ENCODE measurements at places on chromosomes 16 and 17.

DNA sequence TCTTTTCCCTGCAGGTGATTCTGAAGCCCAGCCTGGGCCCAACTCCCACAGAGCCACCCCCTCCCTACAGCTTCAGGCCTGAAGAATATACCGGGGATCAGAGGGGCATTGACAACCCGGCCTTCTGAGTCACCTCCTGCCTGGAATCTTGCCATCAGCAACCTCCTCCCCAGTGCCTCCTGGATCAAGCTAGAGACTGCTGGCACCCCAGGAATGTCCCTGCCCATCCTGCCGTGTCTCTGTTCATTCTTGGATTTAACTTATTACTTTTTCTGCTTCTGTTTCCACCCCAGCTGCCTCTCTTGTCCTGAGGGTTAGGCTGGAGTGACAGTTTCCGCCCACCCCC is 4.9 kb downstream of the TMEM92 start:
- DNase-seq: no peak

DNA sequence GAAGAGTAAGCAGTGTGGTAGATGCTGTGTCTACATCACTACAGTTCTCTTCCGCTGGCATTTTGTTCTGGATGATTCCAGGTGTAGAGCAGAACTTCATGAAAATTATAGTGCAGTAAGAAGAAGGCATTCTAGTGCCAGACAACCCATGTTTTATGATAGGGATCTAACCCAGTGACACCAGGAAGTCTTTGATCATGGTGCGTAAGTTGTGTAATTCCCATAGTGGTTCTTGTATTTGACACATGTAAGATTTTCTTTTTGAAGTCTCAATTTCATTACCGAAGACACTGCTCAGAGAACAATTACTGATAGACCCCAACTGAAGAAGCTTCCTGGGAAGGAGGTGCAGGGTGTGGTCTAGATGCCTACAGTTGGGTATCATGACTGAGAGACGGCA is 356.9 kb downstream of the CA10 start:
- no peak for DNase-seq

DNA sequence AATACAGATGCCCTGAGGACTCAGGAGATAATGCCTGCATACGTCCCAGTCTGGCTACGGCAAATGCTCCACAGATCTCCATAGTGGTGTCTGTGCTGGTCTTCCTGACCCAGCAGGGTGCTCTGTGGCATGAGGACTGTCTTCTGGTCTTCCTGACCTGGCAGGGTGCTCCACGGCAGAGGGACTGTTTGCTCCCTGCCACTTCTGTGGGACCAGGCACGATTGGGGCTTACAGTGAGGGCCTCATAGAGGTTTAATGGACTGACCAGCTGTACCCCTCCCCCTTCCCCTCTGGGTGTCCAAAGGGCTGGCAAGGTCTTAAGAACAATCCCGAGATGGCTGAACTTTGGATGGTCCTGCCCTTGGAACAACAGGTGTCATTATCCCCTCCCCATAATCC is 123.1 kb downstream of the C16orf78 start:
- no peak for DNase-seq

GRCh38 chr17:29726715-29727252 is 104.1 kb upstream of the CORO6 start:
- no peak for DNase-seq

DNA sequence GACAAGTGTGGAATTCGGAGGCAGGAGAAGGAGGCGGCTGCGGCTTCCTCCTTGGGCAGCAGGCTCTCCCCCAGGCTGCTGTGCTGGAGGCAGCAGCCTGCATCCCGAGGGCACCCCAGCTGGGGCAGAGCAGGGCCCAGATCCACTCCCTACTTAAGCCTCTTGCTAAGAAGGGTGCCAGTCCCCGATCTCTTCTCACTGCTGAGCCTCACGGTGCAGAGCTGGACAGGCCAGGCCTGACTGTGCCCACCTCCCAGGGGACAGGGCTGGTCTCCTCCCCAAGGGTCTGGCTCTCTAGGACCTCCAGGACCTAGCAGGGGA is 210.8 kb downstream of the NTN1 start:
- no peak for DNase-seq

GRCh38 chr16:56202036-56202435 is 10.7 kb downstream of the GNAO1 start:
- no peak for DNase-seq

GRCh38 chr16:70659953-70660671 is 13.8 kb downstream of the IL34 start:
- no peak for DNase-seq

DNA sequence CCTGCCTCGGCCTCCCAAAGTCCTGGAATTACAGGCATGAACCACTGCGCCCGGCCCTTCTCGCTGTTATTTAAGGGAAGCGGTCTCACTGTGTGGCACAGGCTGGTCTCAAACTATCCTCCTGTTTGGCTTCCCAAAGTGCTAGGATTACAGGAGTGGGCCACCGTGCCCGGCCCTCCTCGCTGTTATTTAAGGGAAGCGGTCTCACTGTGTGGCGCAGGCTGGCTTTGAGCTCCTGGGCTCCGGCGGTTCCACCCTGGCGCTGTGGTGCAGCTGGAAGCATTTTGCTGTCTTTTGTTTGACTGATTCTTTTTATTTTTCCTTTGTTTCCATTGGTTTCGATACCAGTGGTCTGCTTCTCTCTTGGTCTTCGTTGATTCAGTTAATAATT is 40.7 kb downstream of the FOXK2 start:
- no peak for DNase-seq

- no peak for DNase-seq
These were observed 2.5 kb downstream of the RPAIN start for GRCh38 chr17:5422505-5422904.

DNA sequence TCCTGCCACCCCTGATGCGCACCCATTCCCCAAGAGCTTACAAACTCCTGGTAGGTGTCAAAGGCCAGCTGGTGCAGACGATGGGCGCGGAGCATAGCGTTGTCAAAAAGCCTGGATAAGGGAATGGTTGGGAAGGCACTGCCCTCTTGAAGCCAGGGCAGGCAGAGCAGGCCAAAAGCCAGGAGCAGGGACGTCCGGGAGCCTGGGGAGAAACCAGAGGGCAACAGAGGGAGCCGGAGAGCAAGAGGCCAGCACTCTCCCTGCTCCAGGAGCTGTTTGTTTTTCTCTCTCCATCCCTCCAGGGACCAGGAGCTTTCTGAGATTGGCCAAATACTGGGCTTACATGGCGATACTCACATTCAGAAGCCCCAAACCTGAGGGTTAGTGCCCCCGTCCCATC is 334 bp downstream of the GH1 start:
- no peak for DNase-seq
